Omental fat pad (tissue), 4 donors: ENCODE measurements at places on chromosomes 16 and 17. TPM values are rescaled to one million over a fixed set of nuclear protein-coding genes. Genes with fewer than 3 reads are reported as not detected.

Gene HP
- total RNA-seq: 1,998 TPM

GRCh38 chr16:24151482-24151939, 104.6 kb upstream of the CACNG3 start:
- no peak for DNase-seq

- DNase-seq: no peak
Measured at GRCh38 chr17:81994593-81995462, 17.4 kb downstream of the ASPSCR1 start.

GRCh38 chr16:77594799-77595596, 127.3 kb upstream of the NUDT7 start:
- DNase-seq: no peak

- no peak for DNase-seq
Measured at GRCh38 chr16:13325396-13325795, 424.0 kb downstream of the SHISA9 start.
